GM04503 (cell line): ENCODE measurements at places on chromosomes 5 and 9.

GRCh38 chr5:923281-923873, 30.7 kb downstream of the TRIP13 start:
- no peak for DNase-seq

GRCh38 chr5:78234804-78235203, 59.7 kb downstream of the AP3B1 start:
- DNase-seq = no peak

GRCh38 chr5:82465235-82465634, 187.1 kb upstream of the RPS23 start:
- DNase-seq = no peak

DNA sequence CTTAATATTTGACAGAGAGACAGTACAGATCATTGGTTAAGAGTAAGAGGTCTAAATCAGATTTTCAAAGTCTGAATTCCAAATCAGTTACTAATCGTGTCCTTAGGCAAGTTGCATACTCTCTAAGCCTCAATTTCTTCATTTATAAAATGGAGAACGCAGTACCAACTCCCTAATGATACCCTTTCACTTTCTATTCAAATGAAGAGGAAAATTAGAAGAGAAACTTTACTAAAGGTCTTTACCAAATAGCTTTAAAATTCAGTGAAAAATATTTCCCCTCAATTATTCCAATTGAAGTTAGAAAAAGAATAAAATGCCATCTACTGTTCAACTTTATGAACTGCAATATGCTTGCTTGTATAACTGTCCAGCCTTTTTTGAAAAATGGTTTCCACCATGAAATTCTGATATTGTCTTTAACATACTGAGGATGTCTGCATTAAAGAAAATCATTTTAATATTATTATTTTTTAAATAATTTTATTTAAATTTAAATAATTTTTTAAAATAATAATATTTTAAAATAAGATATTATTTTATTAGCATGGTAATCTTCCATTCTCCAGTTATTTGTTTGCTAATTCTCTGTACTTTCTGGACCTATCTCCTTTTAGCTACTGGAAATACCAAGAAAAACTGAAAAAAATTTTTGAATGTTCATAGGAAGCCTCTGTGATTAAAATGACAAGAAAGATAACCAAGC, 36.0 kb downstream of the POC5 start:
- DNase-seq = peak; percentile 13

DNA sequence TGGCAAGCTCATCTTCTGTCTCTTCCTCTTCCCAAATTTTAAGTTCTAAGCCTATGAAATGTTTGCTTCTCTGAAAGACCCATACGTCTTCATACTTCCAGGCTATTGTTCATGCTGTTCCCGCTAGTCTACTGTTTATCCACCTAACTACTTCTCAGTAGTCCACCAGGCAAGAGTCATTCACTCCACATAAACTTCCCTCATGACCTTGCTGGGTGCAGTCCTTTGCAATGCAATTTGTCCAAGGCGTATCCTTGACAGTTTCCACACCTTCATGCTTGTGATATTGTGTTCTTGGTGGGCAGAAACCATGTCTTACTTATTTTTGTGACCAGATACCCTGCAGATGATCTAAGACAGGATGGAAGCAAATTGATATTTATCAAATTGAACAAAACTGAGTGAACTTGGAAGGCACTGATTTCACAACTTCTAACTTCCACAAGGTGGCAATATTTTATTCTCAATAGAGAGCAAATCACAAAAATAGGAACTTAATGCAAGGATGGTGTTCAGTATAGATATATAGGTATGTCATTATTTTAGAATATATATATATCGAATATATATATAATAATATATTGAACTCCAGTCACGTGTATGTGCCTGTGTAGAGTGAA, 30.3 kb downstream of the TYRP1 start:
- no peak for DNase-seq

DNA sequence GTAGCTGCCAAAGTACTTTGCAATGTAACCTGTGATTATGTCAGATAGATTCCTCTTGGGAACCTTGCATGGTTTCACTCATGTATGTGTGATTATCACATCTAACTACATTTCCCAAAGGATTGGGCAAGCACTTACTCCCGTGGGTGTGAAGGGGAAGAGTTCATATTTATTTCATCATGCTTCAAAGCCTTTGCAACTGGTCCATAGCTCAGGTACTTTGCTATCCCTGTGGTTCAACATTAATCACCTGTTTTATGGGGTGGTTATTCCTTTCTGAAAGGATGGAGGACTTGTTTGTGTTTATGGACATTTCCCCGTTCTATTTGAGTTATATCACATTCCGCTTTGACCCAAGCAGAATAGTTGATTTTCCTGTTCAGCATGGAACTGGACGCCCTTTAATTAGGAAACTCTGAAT, 13.6 kb upstream of the ERMP1 start:
- no peak for DNase-seq

GRCh38 chr5:171931163-171931562, 75.3 kb downstream of the FBXW11 start:
- no peak for DNase-seq

- DNase-seq = no peak
These were observed 924.3 kb upstream of the CDH10 start for GRCh38 chr5:25568989-25569625.

GRCh38 chr5:55427157-55427556, 107.6 kb downstream of the PLPP1 start:
- no peak for DNase-seq

GRCh38 chr9:15606643-15607472, 54.0 kb downstream of the CCDC171 start:
- DNase-seq = peak; percentile 5
